ENCODE measurements at places on chromosomes 7 and 10.

GRCh38 chr10:122981066-122981464 lies 864 bp downstream of the PSTK start:
- no peak for DNase-seq

GRCh38 chr10:133276435-133277201 lies at the start of gene ADAM8:
Gene ADAM8 (minus strand): TSS chr10:133276868. CDS start chr10:133276817, 51 bp downstream.
- no peak for DNase-seq

DNA sequence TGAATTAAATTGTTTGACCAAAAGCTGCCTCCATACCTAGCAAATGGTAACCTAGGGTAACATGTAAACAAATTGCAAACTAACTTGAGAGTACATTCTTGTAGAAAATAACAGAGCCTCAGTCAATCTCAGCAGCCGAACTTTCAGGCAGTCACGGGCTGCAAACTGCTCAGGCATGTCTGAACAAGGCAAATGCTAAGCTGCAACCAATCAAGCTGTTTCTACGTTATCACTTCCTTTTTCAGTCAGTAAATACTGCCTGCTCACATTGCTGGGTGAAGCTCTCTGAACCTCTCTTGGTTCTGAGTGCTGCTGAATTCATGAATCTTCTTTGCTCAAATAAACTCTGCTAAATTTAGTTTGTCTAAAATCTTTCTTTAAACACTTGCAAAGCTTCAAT lies 1212.4 kb downstream of the SORCS1 start:
- no peak for DNase-seq

DNA sequence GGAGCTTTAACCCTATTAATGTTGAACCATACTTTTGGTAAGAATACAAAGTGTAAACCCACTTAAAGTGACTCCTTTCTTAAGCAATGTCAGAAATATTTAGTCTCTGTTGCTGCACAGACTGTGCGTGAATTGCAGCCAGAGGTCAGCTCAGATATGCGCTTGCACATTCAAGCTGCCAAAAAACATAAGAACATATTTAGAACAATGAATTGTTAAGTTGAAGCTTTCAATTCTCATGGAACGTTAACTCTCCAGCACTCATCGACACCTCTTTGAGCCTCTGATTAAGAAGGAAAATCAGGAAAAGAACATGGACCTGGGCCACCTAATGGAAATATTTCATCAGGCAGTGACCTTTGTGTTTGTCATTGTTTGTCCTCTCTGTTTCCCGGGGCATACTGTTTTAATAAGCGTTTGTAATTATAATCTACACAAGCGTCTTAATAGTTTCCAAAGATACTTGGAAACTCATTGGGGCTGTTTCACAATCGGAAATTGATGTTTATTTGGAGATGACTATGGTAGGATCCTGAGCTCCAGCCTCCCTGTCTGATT lies 193.0 kb upstream of the CELF2 start:
- no peak for DNase-seq

GRCh38 chr7:69190763-69191162 lies 407.5 kb upstream of the AUTS2 start:
- no peak for DNase-seq

GRCh38 chr10:113732160-113732881 lies 19.2 kb upstream of the PLEKHS1 start:
- DNase-seq, result no peak

DNA sequence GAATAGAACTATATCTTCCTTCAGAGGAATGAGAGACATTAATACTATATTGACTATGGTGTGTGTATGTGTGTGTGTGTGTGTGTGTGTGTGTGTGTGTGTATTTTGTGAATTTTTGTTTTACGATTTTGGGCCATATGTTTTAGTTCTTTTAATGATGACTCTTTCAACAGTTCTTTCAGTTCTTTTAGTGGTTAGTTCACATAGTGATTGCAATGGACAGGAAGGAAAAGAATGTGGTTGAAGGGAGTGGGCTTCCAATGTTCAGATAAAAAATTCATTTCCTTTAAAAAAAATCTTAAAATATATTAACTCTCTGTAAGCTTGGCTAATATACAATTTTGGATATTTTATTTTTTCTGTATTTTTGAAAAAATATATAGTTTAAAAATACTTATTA lies 315.7 kb upstream of the DGKB start:
- no peak for DNase-seq

GRCh38 chr10:70461397-70462348 lies 16.9 kb upstream of the PALD1 start:
- DNase-seq, result no peak

All from central memory CD8-positive, alpha-beta T cell (primary cell).